NCI-H1436 treated with DMSO at 0.1 percent for 48 hours (cell line): ENCODE measurements at places on chromosomes 5 and 9.

- no peak for DNase-seq
These were observed 56.6 kb downstream of the PSMB7 start for GRCh38 chr9:124358631-124359030.

- DNase-seq, result no peak
These were observed 9.0 kb downstream of the ADAMTS2 start for GRCh38 chr5:179336126-179336870.

DNA sequence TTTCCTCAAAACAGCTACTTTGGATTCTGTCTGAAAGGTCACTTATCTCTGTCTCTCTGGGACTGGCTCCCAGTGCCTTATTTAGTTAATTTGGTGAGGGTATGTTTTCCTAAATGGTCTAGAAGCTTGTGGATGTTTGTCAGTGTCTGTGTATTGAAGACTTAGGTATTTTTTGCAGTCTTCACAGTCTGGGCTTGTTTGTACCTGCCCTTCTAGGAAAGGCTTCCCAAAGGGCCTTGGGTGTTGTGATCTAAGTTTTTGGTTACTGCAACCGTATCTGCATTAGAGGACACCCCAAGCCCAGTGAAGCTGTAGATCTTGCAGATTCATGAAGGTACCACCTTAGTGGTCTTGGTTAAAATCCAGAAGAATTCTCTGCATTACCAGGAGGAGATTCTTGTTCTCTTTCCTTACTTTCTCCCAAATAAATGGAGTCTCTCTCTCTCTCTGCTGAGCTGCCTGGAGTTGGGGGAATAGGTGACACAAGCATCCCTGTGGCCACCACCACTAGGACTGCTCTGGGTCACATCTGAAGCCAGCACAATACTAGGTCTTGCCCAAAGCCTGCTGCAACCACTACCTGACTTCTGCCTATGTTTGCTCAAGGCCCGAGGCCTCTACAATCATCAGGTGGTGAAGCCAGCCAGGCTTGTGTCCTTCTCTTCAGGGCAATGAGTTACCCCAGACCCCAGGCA lies 17.8 kb upstream of the CCNB1 start:
- no peak for DNase-seq

- DNase-seq, result no peak
These were observed 118.1 kb downstream of the LHFPL2 start for GRCh38 chr5:78530342-78531096.

- no peak for DNase-seq
These were observed 201.0 kb upstream of the RAI14 start for GRCh38 chr5:34455098-34455497.

- no peak for DNase-seq
These were observed 42.5 kb upstream of the PIK3R1 start for GRCh38 chr5:68173007-68173406.

DNA sequence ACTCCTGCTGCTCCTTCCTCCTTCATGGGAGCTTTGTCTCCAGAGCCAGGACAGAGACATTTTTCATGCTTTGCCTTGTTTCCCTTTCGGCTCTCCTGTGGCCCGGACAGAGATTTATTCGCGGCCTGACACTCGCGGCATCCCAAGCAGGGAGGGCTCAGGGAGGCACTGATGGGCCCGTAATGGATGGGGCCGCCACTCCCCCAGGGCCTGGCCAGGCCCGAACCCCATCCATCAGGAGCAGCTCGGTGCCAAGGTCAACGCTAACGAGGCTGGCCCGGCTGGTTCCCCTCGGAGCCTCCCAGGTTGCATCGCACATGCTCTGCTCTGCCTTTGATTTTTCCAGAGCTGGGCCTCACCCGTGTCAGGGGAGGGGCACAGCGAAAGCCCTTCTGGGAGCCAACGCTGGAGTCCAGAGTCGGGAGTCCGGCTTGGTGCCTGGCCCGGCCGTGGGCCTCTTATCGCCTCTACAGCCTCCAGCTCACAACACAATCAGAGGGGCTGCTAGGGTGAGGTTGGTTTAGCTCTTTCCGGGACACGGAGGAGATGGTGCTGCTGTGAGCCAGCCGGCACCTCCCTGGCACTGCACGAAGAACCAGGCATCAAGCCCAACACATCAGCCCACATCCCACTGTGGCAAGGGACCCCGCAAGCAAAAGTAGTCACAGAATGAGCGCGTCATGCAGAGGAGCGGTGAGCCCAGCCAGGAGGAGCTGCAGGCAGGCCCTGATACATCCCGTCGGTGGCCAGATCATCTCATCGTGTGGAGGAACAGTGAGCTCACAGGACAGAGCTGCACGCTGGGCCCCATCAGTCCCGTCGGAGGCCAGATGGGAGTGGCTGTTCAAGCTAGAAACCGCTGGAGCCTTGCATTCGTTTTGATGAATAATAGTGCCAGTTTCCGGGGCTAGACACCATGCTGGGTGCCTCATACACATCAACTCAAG lies 72.2 kb upstream of the BARHL1 start:
- DNase-seq, result no peak

DNA sequence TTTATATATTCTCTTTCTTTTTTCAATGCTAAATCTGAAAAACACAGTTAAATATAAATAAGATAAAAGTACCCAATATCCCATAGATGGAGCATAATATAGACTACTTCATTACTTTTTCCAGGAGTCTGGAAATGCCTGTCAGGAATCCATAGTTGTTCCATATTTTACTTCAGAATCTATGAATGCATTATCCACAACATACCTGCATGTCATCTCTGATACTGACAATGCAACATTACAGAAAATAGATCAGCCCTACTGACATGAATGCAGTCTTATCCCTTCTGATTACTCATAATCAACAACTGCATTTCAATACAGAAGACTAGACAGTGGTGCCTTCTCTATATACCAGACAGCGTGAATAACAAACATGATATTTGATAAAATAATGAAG lies 517.6 kb downstream of the PTPRD start:
- no peak for DNase-seq
